ENCODE measurements at places on chromosomes 12 and 14.
A peak's percentile ranks its signal among the peaks of the same experiment; 100 is the strongest.

DNA sequence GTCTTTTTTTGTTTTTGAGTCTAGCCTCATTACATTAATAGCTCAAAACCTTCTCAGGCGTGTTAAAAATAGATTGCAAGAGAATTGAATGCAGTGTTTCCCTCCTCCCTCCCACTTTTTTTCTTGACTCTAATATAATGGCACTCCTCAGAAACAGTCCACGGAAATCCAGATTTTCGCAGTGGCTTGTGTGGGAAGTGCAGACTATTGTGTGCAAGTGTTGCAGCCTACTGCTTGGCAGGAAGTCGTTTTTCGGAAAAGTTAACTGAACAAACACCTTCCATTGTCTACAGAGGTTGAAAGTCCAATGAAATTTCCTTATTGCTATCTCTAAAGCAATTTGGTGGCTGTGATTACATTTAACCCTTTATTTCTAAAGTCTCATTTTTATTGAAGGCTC is 147.9 kb upstream of the E2F7 start:
- no peak for DNase-seq

DNA sequence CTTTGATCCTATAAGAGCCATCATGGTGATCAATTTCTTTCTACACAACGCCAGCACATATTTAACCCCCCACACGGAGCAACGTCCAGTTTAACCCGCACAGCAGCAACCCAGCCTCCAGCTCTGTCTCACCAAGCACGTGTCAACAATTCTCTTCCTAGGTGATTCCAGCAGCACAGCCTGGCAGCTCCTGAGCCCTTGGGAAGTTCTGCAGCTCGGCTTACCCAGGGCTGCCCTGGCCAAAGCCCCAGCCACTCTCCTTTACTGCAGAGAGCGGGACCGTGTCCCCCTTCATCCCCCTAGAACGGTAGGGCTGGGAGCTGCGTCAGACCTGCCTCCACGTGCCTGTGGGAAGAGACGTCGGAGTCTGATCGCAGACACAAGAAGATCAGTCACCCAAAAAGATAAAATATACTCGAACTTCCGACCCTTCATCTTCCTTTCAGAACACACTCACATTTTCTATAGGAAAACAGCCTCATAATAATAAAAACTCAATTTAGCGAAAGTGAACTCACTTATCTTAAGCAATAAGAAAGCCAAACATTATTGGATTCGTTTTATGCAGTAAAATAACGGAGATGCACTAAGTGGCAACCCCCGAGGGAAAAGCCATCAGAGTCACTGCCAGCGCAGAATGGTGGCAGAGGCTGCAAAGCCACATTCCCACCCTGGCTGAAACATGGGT is 7.6 kb downstream of the TMEM121 start:
- DNase-seq, result no peak

GRCh38 chr14:86766469-86766868 is 1226.5 kb downstream of the GALC start:
- DNase-seq, result no peak

GRCh38 chr14:80982711-80983110 is 27.3 kb downstream of the TSHR start:
- no peak for DNase-seq

DNA sequence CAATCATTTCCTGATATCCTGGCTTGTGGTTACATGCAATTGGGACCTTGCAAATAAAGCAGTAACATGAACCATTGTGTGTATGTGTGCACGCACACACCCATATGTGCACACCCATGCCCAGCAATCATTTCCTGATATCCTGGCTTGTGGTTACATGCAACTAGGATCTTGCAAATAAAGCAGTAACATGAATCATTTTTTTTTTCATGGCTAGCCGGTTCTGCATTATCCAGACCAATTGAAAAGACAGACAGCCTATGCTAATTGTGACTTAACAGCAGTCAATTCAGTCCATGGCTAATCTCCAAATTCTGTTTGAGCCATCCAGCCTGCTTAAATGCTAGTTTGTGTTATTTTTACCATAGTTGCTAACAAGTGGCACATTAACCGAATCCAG is 134.3 kb downstream of the TTC7B start:
- DNase-seq, result no peak

- DNase-seq, result peak; percentile 75
These were observed 7.4 kb upstream of the GLRX5 start for GRCh38 chr14:95527387-95528002.

GRCh38 chr14:68651652-68652432 is 141.0 kb downstream of the ZFP36L1 start:
- DNase-seq, result peak; percentile 44

All from fibroblast of skin of left quadriceps (primary cell).